Posterior cingulate gyrus (tissue), 11 donors: ENCODE measurements at places on chromosomes 5 and 9.

- DNase-seq: no peak
Observed at GRCh38 chr9:131622523-131622922, 77.2 kb downstream of the PRRT1B start.

DNA sequence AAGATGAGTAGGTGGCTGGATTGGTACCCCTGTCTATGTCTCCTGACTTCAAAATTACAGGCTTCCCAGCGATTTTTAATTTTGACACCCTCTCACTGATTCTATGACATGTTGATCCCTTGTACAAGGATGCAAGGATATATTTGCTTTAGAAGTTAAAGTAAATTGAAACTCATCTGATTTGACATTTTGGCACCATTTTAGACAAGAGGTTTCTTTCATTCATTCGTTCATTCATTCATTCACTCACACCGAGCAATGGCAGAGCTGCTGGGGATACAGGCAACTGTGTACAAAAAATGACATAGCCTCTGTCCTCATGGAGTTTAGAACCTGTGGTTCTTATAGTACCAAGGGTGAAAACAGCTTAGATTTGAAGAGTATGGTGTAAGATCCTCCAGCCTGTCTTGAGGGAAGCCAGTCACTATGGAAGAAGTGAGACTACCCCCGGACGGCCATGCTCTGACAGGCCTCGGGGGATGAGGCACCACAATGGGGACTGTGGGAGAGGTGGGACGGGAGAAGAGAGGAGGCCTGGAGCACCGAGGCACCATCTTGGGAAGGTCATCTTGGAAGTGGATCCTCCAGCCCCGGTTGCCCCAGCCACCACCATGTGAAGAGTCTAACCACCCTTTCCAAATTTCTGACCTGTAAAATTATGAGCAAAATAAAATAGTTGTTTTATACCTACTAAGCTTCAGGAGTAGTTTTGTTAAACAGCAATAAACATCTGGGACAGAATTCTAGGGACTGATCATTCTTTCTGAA, 16.2 kb downstream of the STC2 start:
- DNase-seq: no peak

DNA sequence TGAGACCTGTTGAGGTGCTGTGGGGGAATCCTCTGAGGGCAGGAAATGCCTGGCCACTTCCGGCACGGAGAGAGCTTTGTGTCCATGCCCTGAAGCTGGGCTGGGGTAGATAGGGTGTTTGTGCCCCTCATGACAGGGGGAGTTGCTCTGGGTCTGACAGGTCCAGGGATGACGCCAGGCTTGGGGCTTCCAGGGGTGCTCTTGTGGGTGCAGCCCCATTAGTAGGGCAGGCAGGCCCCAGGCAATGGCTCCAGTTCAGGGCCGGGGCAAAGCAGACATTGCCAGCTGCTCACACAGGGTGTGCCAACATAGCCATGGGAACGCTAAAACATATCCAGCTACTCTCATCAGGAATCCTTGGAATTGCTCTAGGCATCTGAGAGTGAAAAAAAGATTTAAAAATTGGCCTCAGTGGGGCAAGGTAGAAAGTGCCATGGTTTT, 21.1 kb downstream of the PITX1 start:
- DNase-seq: no peak

GRCh38 chr9:69768716-69769115, 8.9 kb upstream of the PTAR1 start:
- DNase-seq: no peak

DNA sequence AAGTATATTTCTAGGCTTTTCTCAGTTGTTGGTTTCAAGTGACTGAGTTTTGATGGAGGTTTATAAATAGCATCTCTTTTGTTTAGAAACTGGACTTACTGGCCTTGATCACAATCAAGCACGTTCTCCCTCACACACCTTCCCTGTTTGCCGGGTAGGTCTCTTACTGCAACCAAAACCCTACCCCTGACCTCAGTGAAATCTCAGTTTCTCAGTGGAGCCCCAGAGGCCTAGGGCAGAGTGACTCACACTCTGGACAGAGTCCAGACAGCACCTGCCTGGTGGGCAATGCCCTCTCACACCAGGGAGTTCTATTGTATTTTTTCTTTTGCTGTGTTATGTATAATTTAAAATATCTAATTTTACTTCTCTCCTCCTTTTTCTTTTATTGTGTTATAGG, 48.4 kb upstream of the EPB41L4B start:
- no peak for DNase-seq

GRCh38 chr5:104298518-104298917, 735.9 kb upstream of the NUDT12 start:
- DNase-seq: no peak

DNA sequence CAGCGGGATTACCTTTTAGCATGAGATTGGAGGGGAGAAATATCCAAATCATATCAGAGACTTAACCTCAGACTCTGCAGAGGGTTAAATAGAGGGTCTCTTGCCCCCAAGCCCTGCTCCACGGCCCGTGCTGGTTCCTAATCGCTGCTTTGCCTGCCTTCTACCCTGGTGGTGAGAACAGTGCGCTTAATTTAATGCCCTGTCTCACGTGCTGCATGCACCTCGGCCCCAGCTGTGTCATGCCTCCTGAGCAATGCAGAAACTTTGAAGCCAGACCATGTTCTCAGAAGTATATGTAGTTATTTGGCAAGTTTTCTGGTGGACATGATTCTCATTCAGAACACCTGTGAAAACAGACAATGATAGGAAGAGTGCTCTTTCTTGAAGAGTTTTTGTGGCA, 1.4 kb downstream of the OTULIN start:
- no peak for DNase-seq
